CD4-positive, alpha-beta T cell treated with Interleukin-12 subunit alpha and Interleukin-12 subunit beta, for 1 hour (primary cell): ENCODE measurements at places on chromosomes 12 and 14.
A peak's percentile ranks its signal among the peaks of the same experiment; 100 is the strongest.

- DNase-seq = no peak
These were observed 422.4 kb downstream of the RAD51B start for GRCh38 chr14:68241862-68242487.

- DNase-seq = no peak
These were observed 34.6 kb downstream of the PHLDA1 start for GRCh38 chr12:75996861-75997447.

GRCh38 chr12:27517546-27517945, 6.5 kb upstream of the PPFIBP1 start:
- DNase-seq = no peak

DNA sequence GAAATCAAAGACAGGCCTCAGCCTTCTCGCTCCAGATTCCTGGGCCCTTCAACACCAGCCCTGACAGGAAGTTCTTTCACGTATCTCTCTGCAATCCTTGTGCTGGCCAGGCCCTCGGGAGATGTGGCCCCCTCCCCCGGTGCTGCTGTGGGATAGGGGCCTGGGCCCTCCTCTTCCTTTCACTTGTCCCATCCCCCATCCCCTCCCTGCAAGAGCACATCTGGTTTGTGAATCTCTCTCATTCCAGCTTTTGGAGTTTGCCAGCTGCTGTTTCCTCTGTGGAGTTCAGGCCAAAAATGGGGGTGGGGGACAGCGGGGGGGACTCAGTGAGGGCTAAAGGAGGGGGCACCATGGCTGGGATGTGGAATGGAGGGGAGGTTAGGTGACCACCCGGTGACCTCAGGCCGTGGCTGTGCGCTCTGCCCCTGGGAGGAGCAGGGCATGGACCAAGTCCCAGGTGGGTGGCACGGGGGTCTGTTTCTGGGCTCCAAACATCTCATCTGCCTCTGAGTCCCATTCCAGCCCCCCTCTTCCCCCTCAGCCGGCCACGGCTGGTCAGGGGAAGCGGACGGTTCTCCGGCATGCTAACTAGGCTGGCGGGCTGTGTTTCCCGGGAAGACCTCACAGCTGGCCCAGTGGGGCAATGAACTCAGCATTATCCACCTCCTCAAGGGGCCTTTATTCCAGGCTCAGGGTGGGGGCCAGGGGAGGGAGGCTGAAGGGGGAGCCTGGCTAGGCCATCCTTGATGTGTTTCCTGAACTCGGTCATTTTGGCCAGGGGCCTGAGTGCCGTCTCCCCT, 7.4 kb downstream of the LRP1 start:
- DNase-seq = no peak

DNA sequence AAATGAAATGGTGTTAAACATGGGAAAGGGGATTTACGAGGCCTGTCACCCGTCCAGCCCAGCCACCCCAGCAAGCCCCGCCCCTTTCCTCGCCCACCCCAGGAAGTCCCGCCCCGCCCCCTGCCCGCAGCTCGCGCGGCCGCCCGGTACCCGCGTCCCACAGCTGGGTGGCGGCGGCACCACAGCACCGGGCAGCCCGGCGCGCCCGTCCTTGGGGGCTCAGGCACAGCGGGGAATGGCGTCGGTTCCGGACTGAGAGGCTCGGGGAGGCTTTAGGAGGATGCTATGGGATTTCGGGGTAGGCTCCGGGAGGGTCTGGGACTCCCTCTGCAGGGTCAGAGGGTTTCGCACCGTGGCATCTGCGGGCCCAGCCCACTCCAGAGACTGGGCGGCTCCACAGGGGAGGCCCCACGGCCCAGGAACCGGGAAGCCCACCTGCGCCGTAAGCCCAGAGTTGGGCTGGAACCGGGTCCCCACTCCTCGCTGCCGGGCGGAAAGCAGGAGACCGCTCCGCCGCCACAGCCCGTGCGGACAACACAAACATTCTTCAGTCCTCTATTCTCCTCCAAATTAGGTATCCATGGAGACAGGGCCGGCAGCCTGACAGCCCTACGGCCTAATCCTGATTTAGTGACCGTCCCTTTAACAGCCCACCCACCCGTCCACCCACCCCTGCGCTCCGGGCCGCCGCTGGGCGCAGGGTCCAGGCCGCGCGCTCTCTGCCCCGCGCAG, 1.4 kb downstream of the FIGNL2 start:
- peak; percentile 49 for DNase-seq

DNA sequence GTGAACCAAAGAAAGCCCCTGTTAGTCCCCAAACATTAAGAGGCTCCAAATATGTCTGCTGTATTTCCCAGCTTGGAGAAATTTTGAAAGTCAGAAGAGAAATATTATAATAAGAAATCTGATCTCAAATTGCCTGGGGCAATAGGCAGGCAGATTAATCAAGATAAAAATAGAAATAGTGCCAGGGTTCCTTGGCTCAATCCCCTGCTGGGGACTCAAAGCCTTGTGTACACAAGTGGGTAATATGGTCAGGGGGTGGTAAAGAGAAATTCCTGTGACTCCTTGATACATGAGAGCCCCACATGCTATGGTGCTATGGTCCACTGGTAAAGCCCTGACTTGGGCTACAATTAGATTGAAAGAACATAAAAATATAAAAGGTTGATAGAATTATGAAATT, 41.3 kb upstream of the ARID2 start:
- DNase-seq = no peak

DNA sequence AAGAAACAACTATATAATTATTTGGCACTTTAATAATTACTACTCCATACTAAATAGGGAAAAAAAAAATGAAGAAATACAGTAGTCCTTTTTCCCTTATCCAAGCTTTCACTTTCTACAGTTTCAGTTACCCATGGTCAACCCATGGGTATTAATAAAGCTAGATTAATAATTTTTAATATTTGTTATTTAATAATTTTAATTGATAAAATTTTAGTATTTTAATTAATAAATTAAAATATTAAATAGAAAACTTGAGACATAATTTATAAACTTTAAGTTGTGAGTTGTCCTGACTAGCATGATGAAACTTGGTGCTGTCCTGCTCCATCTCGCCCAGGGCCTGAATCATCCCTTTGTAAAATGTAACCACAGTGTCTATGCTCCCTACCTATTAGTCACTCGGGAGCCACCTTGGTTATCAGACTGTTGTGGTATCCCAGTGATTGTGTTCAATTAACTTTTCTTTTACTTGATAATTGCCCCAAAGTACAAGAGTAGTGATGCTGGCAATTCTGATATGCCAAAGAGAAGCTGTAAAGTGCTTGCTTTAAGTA, 71.8 kb downstream of the PAWR start:
- no peak for DNase-seq

- DNase-seq = no peak
These were observed 11.5 kb downstream of the TEAD4 start for GRCh38 chr12:2970744-2971143.

- no peak for DNase-seq
These were observed 28.3 kb upstream of the HIGD1C start for GRCh38 chr12:50924131-50924438.

DNA sequence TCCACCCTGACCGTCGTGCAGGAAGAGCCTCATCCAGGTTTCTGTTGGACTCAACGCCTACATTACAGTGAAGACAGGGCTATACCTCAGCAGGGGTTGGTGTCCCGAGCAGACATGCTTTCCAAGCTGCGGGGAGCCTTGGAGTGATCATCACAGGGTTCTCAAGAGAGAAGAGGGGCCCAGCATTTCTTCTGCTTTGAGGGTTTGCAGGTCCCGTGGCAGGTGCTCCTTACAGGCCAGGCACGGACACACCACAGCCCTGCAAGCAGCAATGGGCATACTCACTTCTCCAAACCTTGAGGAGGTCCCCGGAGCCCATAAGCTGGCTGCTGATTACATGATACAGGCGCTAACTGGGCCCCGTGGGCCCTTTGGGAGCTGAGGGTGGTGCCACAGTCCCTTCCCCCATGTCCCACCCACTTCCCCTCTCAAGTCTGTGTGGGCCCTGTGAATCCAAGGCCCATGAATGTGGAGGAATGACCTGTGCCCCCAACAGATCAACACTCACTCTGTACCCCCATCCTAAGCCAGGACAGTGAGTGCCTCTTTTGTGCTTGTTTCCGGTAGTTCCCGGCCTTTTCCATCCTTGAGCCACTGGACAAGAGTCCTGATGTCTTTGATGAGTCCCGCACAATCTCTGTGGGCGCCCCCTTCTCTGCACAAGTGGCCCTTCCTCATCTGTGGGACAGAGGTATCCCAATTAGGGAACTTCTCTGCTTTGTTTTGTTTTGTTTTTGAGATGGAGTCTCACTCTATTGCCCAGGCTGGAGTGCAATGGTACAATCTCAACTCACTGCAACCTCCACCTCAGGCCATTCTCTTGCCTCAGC, 1.1 kb downstream of the AQP2 start:
- no peak for DNase-seq

- peak; percentile 2 for DNase-seq
These were observed 36.3 kb downstream of the DAD1 start for GRCh38 chr14:22552827-22553076.

DNA sequence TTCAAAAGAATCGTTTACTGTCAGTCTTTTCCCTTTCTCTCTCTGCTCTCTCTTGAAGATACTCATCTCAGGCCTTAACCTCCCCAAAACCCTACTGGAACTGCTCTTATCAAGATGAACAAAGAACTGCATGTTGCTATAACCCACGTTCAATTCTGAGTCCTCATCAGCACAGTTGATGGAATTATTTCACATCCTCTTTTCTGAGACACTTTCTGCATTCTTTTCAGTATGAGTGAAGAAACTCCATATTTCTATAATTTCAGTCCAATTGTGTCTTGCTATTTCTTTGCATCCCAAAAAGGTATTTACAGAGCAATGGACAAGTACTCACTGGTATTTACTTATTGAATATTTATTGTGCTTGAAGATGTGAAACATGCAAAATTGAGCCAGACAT, 160.1 kb upstream of the CPNE8 start:
- no peak for DNase-seq

- DNase-seq = no peak
These were observed 5.1 kb downstream of the MON2 start for GRCh38 chr12:62471734-62472133.

DNA sequence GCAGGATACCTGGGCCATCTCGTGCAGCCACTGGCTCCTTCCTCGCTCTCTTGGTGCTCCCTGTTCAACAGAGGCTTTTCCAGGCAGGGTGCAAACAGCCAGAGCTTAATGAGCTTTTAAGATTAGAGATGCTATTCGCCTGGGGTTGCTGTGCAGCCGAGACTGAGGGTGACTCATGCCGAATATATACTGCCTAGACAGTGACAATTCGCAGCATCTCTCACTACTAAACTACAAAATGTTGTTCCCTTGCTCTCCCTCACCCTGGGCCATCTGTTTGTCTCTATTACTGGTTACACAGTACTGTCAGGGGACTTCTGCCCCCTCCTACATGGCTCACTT, 26.0 kb upstream of the TESC start:
- no peak for DNase-seq

- no peak for DNase-seq
These were observed 52.1 kb downstream of the KDM5A start for GRCh38 chr12:337039-337438.

DNA sequence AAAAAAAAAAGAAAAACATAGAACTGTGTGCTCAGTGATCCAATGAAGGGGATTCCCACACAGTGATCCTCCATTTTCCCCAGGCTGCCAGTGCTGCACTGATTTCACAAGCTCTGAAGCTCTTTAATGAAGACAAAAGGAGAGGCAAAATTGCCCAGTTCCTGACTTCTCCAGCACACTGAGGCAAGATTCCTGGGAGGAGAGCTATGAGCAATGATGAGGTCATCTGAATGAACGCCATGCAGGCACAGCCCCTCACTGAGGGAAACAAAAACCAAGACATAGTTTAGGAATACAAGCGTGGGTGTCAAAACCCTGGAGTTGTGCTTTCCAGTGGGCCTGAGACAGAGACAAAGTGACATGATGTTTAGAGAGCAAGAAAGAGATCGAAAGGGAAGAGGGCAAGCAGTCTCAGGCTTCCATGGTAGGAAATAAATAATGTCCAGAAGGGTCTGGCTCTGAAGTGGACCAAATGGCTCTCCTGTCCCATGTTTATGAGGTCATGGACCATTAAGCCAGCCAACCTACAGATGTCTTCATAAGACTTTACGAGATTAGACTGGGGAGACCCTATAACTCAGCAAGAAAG, 40.9 kb upstream of the SMUG1 start:
- DNase-seq = no peak

GRCh38 chr14:93706360-93706955, 81.8 kb downstream of the PRIMA1 start:
- no peak for DNase-seq

- DNase-seq = no peak
These were observed 465.5 kb upstream of the ATP2B1 start for GRCh38 chr12:90174198-90174510.

DNA sequence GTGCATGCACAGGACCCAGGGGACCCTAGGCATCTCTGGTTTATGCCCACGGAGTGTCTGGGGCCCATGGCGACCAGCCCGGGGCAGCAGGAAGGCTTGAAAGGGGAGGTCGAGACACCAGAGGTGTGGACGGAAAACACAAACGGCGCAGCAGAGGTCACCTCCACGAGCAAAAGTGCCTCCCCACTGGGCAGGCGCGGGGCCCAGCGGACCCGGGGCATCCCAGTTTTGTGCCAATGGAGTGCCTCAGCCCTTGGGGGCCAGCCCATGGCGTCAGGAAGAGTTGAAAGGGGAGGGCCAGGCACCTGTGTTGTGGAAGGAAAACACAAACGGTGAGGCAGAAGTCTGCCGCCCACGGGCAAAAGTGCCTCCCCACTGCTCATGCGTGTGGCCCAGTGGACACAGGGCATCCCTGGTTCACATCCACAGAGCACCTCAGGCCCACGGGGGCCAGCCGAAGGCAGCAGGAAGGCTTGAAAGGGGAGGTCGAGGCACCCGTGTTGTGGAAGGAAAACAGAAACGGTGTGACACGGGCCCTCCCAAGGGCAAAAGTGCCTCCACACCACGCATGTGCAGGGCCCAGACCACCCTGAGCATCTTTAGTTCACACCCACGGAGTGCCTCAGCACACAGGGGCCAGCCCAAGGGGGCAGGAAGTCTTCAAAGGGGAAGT, 378.8 kb downstream of the ALG10 start:
- DNase-seq = no peak

- DNase-seq = no peak
These were observed 54.9 kb downstream of the VWF start for GRCh38 chr12:6069437-6070093.

DNA sequence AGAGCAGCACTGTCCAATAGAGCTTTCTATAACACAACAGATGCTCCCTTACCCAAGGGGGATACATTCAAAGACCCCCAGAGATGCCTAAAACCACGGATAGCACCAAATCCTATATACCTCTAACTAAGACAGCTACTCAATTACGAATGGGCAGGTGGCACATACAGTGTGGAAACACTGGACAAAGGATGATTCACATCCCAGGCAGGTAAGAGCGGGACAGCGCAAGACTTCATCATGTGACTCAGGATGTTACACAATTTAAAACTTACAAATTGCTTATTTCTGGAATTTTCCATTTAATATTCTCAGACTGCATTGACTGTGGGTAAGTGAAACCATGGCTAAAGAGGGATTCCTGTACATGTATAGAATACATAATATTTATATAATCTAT, 5.5 kb upstream of the HCFC2 start:
- no peak for DNase-seq
